NCI-H1694 (cell line): ENCODE measurements at places on chromosomes 5 and 9.

- no peak for DNase-seq
These were observed 77.1 kb upstream of the FST start for GRCh38 chr5:53403291-53403690.

GRCh38 chr9:70257991-70258691 is 637 bp upstream of the SMC5 start:
- DNase-seq = no peak

- DNase-seq = no peak
These were observed 9.0 kb downstream of the TOR1B start for GRCh38 chr9:129811967-129812363.

DNA sequence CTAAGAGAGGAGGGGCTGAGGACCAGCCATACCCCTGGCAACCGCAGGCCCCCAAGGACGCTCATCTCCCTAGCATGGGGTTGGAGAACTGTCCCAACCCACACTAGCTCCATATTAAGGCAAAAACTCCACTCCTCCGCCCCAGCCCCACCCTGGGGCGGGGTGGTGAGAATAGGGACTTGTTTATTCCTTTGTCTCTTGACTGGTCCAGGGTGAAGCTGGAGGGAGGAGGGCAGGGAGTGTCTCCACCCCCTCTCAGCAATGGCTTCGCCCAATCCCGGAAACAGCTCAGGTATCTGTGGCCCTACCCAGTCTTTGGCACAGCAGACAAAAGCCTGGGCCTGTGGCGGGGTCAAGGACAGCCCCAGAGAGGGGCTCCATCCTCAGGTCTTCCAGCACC is 16.9 kb downstream of the PRRX2 start:
- DNase-seq = no peak

DNA sequence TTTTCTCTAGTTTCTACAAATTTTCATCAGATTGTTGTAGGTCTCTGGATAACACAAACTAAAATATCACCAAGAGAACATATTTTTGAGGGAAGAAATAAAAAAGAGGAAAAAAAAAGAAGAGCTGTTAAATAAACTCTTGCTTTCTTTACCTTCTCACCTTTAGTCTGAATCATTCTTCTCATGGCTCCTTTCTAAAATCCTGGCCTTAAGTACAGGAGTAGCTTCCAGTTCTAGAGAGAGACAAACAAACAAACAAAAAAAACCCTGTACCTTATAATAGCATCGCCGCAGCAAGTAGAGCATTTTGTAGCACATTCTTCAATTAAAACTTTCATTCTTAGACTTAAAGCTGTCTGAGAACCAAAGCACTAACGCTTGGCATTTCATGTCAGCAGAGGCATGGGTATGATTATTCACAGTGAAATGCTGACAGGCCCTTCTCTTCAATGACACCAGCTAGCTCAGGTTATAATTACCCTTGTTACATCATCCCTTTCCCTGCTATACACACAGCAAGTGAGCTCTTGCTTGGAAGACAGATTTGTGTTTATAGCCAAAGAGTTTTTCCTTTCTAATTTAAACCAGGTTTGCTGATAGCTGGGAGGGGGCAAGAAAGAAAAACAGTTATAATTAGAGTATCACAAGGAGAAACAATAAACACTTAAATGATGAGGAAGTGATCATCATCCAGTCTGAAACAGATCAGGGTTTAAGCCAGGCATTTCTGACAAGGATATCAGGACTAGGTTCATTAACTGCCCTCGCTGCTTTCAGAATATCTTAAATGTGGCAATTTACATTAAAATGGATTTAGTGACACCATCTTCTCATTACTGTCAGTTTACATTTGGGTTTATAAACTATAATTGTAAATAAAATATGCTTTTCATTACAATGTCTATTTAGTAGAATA is 510.9 kb upstream of the ZNF608 start:
- DNase-seq = no peak

DNA sequence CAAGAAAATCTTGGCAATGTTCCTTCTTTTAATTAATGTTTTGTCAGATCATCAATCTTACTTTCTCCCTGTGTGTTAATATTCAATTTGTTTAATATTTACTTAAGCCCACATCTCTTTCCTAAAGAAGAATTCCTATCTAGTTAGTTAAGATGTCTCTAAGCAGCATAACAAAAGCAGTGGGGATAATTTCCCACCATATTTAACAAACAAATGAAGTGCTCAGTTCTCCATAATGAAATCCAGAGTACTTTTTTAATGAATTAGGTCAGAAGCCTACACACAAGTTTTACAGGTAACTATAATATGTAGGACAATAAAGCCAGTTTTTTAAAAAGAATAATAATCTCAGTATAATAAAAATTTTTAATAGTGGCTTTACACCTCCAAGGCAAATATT is 1918.8 kb downstream of the EFNA5 start:
- no peak for DNase-seq
